ENCODE measurements at places on chromosomes 3 and 15. TPM values are rescaled to one million over a fixed set of nuclear protein-coding genes. Genes with fewer than 3 reads are reported as not detected.

DNA sequence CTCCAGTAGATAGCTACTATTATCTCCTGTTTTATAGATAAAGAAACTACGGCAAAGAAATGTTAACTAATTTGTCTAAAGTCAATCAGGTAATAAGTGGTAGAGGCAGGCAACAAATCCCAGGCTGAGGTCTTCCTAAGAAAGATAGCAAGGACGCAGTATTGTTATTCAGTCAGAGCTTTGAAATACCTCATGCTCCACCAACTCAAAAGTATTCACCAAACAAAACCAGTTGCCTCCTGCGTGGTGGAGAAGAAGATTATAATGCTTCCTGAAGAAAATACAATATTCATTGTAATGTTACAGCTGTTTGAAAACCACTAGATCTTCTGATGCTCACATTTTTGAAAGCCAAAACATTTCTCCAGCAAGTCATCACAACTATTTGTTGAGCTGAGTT lies 138.2 kb upstream of the CNTN4 start:
- DNase-seq = no peak

GRCh38 chr3:46899151-46900006 lies 21.9 kb downstream of the PTH1R start:
- DNase-seq = no peak

The SLC6A11 gene
- 0.15 TPM for total RNA-seq

The EPHB1 gene
- total RNA-seq = 1.8 TPM

The CPA3 gene
- total RNA-seq = 44.2 TPM

- no peak for DNase-seq
Observed at GRCh38 chr15:68583321-68583720, 4.5 kb downstream of the CORO2B start.

The CCDC13 gene
- 2.9 TPM for total RNA-seq

The CNTN3 gene
- total RNA-seq = 3.7 TPM

All from breast epithelium (tissue), 4 donors.